Stimulated activated CD4-positive, alpha-beta T cell treated with anti-CD3 and anti-CD28 coated beads, Interleukin-15, amount 100 ng/mL, for 1 hour (primary cell): ENCODE measurements at places on chromosomes 5 and 9.

- DNase-seq, result no peak
Observed at GRCh38 chr9:114088571-114089170, 10.4 kb downstream of the KIF12 start.

- DNase-seq, result no peak
Observed at GRCh38 chr9:105496826-105497225, 49.0 kb downstream of the FSD1L start.

DNA sequence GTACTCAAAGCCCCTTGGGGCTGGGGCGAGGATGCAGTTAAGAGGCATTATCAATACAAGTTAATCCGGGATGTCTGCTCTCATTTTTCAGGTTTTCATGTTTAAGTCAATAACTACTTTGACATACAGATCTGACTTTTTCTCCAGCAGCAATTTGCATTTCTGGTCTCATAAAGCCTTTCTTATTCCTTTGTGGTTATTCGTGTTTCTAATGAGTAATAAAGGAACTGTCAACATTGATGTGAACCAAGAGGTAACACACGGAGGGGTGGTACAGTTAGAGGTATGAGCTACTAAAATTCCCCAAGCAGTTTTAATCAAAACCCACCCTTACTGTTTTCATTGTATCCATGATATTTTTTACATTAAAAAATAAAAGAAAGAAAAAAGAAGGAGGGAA, 138.0 kb upstream of the NFIB start:
- DNase-seq, result no peak

DNA sequence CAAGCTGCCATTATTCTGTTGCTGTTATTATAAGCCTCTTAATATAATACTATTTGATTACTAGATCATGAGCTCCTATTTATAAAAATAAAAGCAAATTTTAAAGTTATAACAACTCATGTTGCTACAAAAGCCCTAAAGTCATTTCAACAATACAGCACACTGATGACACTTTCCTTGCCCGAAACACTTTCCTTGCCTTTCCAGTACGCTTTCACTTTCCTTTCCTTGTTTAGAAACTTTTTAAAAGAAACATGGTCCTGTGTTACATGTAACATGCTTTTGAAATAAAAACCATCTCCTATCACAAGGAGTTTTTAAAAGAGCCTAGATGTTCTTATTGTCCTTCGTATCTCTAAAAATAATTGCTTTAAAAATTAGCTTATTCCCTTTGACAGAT, 688.4 kb downstream of the PTPRD start:
- DNase-seq, result no peak

DNA sequence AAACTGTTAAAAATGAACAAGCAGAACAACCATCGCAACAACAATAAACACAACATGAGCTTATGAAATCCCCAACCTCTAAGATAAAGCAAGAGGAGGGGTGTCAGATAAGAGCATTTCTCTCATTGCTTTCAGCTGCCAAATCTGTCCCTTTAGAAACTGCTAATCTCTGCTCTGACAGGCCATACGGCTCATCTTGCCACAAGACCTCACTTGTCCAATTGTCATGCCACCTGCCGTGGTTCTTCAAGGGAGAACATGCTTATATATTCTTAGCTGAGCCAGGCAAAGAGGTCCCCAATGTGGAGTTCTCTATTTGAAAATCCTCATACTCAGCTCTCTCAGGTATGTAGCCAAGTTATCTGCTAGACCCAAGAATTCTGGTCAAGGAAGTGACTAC, 405.0 kb upstream of the TNC start:
- no peak for DNase-seq

GRCh38 chr5:32589416-32589815, 4.1 kb downstream of the SUB1 start:
- DNase-seq, result no peak

- no peak for DNase-seq
Observed at GRCh38 chr9:38295764-38296163, 96.7 kb upstream of the ALDH1B1 start.

GRCh38 chr9:90802386-90802985, 867 bp downstream of the SYK start:
- DNase-seq, result no peak
